ENCODE measurements at places on chromosomes 5 and 9.

GRCh38 chr9:108478431-108479332 lies 377.1 kb downstream of the ACTL7B start:
- no peak for DNase-seq

DNA sequence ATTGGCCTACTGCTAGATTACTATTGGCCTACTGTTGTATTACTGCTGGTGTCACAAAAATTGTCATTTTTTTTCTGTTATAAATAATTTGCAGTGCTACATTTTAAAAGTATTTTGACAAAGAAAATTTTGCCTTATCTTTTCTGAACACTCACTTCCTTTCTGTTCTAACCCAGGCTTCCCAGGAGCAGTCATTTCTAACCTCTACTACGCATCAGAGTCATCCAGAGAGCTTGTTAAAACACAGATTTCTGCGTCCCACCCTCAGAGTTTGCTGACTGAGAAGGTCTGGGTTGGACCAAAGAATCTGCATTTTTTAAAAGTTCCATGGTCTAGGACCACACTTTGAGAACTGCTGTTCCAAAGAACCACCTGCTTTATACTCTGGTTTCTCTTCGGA lies 306.1 kb downstream of the GLIS3 start:
- no peak for DNase-seq

- no peak for DNase-seq
Observed at GRCh38 chr9:19640014-19640413, 148.8 kb downstream of the SLC24A2 start.

- DNase-seq, result no peak
Observed at GRCh38 chr5:168364750-168365550, 73.5 kb downstream of the WWC1 start.

DNA sequence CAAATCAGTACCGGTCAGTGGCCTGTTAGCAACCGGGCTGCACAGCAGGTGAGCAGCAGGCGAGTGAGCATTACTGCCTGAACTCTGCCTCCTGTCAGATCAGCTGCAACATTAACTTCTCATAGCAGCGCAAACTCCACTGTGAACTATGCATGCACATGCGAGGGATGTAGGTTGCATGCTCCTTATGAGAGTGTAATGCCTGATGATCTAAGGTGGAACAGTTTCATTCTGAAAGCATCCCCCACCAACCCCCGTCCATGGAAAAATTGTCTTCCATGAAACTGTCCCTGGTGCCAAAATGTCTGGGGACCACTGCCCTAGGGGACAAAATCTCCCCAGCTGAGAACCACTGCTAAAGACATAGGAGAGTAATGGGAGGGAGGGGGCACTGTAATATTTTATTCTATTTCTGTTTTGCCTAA lies 51.1 kb downstream of the P4HA2 start:
- no peak for DNase-seq

GRCh38 chr5:131228646-131229045 lies 35.2 kb upstream of the CDC42SE2 start:
- DNase-seq, result no peak

GRCh38 chr5:122844910-122845228 lies 544 bp upstream of the SNX24 start:
- no peak for DNase-seq

Data from SIG-M5 (cell line).